ENCODE measurements at places on chromosomes 5 and 9. TPM values are rescaled to one million over a fixed set of nuclear protein-coding genes. Genes with fewer than 3 reads are reported as not detected.

Gene LHX2
- not detected for total RNA-seq

DNA sequence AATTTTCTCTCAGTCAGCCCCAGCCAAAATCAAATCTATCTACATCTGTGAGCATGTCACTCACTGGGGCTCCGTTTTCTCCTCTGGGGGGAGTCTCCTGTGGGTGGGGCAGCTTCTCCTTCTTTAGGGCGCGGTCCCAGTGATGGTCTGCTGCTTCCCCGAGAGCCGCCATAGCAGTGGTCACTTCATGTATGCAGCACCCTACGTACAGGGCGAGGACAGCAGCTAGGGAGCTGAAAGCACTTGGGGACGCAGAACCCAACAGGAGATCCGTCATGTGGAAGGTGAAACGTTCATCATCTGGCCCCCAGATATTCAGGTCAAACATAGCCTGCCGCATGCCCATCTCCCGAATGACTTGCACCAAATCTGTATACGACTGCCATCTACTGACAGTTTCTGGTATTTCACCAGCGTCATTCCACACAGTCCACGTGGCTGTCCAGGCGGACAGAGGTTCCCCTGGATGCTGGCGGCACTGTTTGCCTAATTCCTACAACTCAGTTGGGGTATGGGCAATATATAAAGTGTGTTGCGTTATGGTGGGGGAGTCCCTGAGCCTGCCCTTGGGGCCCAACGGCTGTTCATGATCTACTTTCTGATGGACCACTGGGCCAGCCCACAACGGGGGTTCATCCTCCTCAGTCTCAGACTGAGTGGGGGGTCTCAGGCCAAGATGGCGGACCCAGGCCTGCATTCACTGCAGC lies 795.0 kb downstream of the EFNA5 start:
- no peak for DNase-seq

Gene KCNV2
- not detected for total RNA-seq

Gene REEP2
- total RNA-seq, result 40.2 TPM

DNA sequence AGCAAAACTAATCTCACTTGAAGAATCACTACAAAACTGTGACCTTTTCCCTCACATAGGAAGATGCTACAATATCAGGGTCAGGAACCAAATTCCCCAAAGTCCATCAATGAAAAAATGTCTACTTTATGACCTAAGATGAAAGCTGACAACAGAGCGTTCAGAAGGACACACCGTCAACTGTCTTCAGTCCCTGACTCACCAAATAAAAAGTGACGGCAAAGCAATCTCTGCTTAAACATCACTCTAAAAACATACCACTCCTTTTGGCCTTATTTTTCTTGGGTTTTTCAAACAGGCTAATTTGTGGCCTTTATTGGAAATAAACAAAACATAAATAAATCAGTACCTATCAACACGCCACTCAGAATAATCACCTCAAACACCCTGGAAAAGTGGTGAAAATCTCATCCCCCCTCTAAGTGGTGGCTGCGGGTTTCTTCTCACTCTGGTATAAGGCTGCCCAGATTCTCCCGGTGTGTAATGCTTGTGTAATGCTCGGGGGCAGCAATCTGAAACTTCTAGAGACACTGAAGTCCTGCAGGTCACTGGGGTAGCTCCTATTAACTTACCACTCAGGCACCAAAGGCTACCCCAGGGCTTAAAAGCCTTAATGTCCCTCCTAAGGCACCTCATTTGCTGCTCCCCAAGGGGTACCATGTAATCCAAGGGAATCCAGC lies 29.5 kb downstream of the SEMA4D start:
- no peak for DNase-seq

- peak; percentile 38 for DNase-seq
Measured at GRCh38 chr9:68981789-68982188, 32.1 kb downstream of the PRKACG start.

Gene KIF24
- 1.2 TPM for total RNA-seq

GRCh38 chr9:25709941-25710340 lies 31.7 kb upstream of the TUSC1 start:
- no peak for DNase-seq

Gene FOXD4L6
- not detected for total RNA-seq

DNA sequence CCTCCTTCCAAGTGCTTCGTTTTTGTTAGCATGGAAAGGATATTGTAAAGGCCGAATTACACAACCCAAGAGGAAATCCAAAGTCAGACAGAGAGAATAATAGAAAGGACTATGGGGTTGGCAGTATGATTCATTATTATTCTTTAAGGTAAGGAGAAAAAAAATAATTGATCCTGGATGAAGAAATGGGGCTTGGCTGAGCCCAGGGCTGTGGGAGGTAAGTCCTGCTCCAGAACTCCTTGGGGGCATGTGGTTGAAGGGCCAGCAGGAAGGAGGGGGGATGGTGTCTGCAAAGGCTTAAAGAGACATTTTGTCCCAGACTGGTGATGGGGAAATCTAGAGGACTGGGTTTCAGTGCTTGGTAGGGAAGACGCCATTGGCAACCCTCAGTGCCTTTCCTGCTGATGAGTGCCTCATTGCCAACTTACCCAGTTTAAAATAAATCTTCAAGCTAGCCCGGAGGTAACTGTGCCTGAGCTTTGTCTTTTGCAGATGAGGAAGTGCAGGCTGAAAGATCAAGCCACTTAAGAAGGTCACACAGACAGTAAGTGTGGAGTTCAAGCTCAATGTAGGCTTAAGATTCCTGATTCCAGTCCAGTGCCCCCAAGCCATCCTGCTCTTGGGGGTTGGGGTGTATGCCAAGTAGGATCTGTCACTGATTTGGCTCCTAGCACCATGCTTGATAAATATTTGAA lies 30.2 kb downstream of the FOXI1 start:
- DNase-seq, result no peak

DNA sequence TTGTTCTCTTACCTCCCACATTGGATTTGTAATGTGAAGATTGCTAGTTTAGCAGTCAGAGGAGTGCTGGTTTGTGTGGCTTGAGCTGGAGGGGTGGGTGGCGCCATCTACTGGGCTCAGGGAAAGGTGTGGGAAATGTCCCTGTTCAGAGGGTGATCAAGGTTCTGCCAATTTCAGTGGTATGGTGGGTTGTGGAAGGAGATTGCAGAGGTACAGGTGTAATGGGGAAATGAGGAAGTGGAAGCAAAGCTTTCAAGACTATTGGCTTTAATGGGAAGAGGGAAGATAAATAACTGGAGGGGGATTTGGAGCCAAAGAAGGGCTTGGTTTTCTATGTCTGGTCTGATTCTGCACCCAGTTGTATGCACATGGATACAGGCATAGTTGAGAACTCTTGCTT lies 76.4 kb downstream of the OSMR start:
- DNase-seq, result peak; percentile 4

Gene KIAA0825
- 3.2 TPM for total RNA-seq

DNA sequence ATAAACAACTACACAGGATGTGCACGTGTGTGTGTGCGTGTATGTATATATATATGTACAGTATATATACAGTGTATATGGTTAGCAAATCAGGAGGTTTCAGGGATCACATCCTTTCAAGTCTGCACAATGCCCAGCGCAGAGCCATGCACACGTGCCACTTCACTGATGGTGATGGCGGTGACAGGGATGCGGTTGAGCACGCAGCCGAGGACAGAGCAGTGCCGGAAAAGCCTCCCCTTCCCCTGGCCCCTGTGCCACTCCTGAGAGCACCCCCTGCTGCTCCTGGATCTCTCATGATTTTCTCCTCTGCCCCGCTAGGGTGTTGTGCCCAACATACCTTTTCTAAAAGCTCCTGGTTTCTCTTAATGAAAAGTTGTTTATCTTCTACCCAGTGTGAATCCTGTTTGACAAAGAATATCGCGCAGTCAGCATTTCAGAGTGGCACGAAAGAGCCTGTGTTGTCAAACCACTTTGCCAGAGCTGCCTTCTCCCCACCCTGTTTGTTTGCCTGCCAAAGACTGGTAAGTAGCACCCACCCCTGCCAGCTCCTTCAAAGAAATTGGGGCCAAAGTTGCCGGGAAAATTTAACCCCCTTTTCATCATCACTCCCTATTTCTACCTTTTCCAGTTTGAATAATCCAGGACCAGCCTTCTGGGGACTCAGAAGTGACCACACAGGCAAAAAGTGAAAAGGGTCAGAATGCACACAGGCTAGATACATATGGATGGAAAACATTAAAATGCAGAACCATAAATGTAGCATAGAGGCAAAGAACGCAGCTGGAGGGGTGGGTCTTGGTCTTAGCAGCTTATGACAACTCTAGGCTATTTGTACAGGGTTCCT lies 126.2 kb upstream of the DPYSL3 start:
- no peak for DNase-seq

Gene FOXD4
- 0.13 TPM for total RNA-seq

DNA sequence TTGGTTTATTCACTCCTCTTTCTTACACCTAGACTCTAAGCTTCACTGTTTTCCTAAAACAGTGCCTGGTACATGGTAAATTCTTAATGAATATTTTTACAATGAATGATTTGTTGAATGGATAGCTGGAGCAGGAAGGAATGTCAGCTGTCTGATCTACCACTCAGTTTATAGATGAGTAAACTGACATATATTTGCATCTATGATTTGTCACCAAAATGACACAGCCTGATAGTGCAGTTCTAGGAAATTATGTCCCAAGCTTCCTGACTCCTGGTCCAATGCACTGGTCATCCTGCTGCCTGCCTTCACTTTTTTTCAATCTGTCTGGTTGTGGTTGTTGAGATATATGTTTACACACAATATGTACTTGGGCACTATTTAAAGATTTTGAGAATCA lies 651.7 kb upstream of the WWC1 start:
- DNase-seq, result no peak

Gene PDGFRB
- total RNA-seq, result 17.1 TPM

Gene ADRB2
- total RNA-seq, result 0.75 TPM

Gene SWI5
- total RNA-seq, result 37.4 TPM

DNA sequence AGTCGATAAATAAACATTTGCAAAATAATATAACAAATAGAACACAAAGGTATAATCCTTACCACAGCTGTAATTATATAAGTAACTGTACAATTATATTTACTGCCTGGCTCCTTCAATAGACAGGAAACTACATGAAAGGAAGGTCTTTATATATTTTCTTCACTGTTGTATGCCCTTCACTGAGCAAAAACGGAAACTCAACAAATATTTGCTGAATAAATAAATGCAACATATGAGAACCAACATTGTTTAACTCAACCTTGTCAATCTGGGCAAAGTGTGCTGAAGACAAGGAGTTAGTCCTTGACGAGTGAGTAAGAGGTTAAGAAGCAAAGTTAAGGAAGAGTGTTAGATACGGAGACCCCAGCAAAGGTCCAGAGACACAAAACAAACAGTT lies 22.6 kb downstream of the PSMD5 start:
- DNase-seq, result no peak

DNA sequence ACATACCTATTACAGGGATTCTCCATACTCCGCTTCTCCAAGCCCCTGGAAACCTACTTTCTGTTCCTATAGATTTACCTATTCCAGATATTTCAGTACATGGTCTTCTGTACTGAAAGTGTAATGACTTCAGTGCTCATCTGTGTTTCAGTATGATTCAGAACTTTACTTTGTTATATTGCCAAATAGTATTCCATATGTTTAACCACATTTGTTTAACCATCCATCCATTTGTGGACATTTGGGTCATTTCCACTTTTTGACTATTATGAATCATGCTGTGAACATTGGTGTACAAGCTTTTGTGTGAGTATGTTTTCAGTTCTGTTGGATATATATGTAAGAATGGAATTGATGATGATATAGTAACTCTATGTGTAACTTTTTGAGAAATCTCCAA lies 188.9 kb downstream of the PDZD2 start:
- DNase-seq, result no peak

DNA sequence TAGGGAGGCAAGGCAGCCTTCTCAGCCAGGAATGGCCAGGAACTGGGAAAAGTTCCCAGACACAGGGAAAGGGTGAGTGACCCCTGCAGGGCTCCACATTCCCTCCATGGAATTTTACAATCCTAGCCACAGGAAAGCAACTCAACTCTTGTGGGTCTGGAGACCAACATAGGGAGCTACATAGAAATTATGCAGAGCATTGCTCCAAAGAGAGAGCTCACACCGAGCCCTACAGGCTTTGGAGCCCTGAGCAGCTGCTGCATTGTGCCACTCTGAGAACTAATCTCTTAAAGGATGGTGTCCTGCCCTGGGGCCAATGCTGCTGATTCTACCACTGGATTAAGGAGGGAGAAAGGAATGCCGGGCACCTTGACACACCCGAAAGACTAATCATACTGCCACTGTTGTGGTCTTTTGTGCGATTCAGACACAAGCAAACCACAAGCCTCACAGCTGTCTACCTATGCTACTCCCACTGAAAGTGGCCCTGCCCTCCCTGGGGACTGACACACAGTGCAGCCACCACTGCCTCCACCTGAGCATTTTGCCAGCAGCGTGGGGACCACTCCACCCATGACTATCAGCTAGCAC lies 1089.8 kb upstream of the NUDT12 start:
- no peak for DNase-seq

All from kidney epithelial cell (primary cell).